CD4-positive, CD25-positive, alpha-beta regulatory T cell (primary cell): ENCODE measurements at places on chromosomes 16 and 17.

DNA sequence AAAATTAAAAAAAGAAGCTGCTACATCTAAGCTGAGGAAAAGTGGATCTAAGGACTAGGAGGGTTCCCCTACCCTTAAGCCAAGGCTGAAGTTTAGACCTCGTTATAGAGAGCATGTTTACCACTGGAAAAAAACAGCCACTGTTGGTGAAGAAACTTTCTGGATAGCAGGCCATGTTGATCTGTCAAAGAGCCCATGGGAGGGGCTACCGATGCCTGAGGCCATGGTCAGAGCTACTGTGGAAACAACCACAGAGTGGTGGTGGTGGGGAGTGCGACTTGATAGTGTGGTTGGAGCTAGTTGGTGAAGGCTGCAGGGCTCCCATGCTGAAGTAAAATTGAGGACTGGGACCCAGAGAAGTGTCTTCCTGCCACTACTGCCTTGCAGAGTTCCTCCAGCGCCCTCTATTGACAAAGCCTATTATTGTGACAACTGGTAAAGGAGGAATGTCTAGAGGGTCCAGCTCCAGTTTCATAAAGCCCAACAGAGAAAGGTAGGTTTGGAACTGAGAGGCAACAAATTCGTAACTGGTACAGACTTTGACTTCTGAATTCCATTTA is 12.7 kb upstream of the FAM20A start:
- no peak for DNase-seq

DNA sequence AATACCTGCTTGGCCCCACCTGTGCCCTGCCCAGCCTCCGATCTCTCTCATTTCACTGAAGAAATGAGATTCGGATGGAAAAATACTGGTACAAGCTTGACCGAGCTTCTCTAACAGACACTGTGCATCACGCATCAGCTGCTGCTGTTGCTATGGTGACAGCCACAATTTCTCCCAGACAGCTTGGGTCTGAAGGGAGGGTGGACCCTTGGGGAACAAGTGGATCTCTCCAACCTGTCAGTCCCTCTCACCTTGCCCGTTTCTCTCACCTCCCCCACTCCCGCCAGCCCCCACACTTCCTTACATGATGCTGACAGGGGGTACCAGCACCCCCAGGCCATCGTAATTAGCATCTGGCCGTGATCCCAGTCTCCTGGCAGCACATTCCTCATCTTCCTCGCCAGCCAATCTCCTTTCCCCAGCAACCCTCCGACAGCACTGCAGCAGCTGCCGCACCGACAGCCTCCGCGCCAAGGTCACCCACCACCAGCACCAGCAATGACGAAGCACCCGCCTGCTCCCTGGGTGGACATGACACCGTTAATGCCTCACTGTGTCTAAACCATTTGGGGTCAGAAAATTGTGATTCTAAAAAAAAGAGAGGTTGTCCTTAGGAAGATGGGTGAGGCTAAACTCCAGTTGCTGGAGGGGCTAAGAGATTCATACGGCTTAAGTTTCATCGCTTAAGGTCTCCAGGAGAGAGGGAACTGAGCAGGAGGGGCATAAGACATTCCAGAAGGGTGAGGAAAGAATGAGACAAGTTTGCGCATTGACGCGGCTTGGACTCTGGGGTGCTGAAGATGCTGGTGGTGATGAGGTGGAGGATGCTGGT is 58.6 kb upstream of the TNRC6A start:
- no peak for DNase-seq

DNA sequence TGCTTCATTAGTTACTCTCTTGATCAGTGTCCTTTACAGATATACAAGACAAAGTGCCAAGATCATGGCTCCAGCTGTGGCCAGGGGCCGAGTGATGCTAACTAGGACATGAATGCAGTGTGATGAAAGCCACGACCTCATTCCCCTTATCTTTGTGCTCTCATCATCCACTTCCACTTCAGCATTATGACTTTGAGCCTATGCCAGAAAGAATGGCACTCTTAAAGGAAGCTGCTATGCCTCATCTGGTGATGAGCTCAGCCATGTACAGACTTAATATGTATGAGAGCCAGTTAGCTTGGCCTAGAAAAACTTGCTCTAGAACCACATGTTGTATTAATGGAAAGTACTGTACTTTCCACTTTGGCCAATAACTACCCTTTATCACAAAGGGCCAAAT is 179.1 kb downstream of the TOX3 start:
- no peak for DNase-seq

DNA sequence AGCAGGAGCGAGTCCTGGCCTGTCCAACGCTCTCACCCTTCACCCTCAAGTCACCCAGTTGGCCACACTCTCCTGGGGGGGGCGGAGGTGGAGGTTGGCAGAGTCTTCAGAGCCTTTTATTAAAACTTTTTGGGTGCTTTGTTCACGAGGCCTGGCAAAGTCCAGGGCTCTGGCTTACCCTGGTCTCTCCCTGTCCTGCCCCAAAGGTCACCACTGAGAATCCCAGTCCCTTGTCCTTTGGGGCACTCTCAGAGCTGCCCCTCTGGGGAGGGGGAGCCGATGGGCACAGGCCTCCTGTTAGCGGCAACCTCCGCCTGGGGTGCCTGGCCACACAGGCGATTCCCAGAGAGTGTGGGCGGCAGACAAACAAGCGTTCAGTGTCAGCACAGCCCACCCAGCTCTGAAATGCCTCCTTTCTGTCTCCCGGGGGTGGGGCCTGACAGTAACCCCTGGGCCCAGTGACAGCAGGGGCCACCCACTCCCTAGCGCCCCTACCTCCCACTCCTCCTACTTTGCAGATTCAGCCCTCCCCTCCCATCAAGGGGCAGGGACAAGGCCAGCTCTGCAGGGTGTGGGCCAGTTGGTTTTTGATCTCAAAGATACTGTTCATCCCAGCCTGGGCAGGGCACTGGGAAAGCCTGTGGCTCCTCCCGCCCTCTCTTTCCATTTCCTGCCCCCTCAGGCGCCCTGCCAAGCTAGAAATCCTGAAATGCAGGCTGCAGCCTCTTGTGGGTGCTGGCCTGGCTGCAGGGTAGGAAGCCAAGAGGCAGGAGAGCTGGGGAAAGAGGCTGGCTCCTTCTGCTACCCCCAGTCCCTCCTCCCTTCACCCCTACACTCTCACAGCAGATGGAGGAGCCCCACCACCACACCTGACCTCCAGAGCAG is 36.6 kb upstream of the EMP2 start:
- no peak for DNase-seq

GRCh38 chr17:16940116-16940881 is 31.6 kb downstream of the TNFRSF13B start:
- no peak for DNase-seq

GRCh38 chr17:77753246-77753645 is 205.3 kb upstream of the TNRC6C start:
- DNase-seq = no peak

- peak; percentile 68 for DNase-seq
These were observed 14.4 kb upstream of the CA4 start for GRCh38 chr17:60135151-60135950.

DNA sequence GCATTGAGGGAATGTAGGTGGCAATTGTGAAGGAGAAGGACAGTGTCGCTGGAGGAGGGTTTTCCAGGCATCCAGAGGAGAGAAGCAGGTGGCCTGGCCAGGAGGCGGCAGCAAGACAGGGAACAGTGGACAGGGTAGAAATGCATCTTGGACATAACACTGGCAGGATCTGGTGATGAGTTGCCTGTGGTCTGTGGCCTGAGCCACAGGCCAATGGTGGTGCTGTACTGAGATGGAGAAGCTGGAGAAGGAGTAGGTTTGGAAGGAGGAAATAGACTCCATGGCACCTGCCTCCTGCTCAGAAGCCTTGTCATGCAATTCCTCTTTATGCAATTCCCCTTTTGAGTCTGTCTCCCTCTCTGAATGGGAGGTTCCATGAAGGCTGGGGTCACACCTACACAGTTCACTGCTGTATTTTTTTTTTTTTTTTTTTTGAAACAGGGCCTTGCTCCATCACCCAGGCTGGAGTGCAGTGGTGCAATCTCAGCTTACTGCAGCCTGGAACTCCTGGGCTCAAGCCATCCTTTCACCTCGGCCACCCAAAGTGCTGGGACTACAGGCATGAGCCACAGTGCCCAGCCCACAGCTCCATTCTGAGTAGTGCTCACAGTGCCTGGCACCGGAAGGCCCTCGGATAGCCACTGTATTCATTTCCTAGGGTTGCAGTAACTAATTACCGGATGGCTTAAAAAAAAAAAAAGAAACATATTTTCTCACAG is 13.5 kb upstream of the CACNG4 start:
- no peak for DNase-seq

DNA sequence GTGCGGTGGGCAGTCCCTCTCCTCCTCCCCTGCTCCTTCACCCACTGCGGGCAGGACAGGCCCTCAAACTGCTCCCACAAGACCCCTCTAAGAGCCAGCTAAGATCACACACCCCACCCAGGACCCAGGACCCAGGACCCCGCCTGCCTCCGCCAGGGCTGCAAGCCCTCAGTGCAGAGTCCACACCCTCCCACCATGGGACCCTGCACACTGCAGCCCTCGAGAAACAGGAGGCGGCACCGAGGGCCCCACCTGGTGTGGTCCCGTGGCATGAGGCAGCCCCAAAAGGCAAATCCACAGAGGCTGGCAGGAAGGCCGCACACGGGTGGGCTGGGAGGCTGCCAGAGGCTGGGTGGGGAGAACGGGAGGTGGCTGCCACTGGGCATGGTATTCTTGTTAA is 94.7 kb downstream of the ENGASE start:
- DNase-seq = no peak

- DNase-seq = no peak
These were observed 106.2 kb downstream of the BRIP1 start for GRCh38 chr17:61757168-61757567.

DNA sequence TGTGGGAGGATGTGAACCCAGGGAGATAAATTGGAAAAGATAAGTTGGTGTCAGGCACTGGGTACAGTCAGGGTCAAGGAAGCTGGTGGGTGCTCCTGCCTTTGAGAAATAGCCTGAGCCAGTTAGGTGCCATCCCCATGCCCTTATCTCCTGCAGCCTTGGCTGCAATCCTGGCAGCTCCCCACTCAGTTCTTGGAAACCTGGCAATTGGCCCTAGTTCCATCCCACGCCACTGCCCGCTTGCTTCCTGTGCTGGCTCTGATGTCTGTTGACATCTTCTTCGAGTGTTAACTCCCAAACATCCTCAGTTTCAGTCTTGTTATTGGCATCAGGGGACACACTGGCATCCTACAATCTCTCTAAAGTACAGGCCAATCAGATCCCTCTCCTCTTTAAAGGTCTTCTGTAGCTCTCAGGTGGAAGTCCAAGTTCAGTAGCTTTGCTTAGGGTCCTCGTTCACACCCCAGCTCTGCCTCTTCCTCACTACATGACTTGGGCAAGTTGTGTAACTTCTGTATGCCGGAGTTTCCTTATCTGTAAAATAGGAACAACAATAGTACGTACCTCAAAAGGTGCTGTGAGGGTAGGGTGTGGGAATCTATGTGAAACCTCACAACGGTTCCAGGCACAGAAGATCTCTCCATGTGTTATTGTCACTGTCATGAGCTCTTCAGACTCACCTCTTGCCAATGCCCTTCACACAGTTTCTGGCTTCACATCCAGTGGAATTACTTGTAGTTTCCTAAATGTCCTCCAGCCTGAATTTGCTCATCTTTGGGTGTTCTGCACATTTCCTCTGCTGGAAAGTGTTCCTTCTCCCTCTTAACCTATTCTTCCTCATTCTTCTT is 13.5 kb upstream of the PRKAR1A start:
- DNase-seq = no peak

GRCh38 chr16:11006656-11007055 is 62.3 kb downstream of the CLEC16A start:
- DNase-seq = no peak

DNA sequence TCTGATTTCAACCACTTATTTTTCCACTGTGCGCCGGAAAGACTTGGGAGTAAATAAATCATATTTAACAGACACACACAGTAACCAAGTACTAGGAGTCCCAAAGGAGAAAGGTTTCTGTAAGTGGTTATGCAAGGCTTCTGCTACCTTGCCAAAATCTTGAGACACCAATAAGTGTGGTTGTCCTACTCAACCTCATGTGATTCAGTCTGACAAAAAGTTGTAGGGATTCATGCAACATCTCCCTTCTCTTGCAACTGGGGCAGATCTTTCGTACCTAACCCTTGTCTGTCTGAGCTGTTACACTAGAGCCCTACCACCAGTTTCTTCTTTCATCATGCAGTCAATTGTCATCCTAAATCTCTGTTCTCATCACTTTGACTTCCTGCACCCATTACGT is 69.9 kb upstream of the NUDT7 start:
- no peak for DNase-seq

GRCh38 chr17:2302778-2303203 is 794 bp downstream of the SMG6 start:
- DNase-seq = no peak

GRCh38 chr17:58666858-58667267 is 25.0 kb downstream of the TEX14 start:
- peak; percentile 31 for DNase-seq

GRCh38 chr16:3675601-3676130 is 21.2 kb downstream of the DNASE1 start:
- DNase-seq = no peak

GRCh38 chr16:89407282-89407924 is 83.0 kb downstream of the ANKRD11 start:
- no peak for DNase-seq

DNA sequence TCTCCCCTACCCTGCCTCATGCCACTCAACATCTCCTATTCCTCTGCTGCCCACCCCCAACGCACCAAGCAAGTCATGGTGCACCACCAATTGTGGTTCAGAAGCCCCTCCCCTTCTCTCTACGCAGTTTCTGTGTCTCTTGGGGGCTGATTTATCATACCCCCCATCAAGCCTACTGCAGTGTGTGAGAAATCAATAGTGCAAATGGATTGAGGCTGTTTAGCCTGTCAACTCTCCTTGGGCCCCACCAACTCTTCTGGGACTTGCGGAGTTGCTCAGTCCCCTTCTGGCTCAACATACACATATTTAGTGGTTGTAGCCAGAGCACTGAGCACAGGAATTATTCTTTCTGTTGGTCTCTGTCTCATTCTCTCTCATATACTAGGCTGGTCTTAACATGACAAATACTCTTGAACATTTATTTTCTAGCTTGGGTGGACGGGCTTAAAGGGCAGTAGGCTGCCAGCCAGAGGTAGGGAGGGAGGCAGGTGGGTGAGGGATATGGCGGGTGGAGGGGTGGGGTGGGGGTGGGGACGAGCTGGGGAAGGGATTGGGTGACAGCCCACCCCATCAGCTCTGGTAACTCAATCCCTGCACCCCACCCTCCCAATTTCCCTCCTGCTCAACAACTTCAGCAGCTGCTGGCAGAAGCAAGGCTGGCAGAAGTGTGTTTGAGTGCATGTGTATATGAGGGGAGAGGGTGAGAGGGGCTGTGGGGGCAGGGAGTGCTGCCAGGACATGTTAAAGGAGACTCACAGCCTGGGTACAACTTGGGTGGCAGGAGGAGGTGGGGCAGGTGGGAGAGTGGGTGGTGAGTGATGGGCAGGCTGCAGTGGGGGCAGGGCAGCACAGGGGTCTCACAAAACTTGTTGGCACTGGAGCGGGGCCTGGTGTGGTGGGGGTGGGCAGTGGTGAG is 4.9 kb downstream of the RARA start:
- DNase-seq = no peak

DNA sequence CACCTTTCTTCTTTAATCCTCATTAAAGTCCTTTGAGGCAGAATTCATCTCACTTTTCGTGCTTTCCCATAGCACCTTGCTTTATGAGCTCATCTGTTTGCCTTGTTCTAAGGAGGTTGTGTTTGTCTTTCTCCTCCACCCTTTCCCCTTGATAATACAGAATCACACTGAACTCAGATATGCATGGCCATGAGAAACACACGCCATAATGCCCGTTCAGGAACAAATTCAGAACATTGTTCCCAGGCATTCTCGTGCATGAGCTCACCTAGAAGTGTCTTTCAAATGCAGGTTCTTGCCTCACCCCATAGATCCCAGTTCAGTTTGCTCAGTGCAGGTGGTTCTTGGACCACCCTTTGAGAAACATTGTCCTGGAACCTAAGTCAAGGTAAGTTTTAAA is 71.1 kb downstream of the TMEM114 start:
- DNase-seq = no peak
